ENCODE measurements at places on chromosomes 11 and 22.
A peak's percentile ranks its signal among the peaks of the same experiment; 100 is the strongest.

- DNase-seq = no peak
These were observed 539 bp downstream of the USH1C start for GRCh38 chr11:17543574-17544180.

- no peak for DNase-seq
These were observed 6.5 kb upstream of the CRYBB3 start for GRCh38 chr22:25193130-25193529.

DNA sequence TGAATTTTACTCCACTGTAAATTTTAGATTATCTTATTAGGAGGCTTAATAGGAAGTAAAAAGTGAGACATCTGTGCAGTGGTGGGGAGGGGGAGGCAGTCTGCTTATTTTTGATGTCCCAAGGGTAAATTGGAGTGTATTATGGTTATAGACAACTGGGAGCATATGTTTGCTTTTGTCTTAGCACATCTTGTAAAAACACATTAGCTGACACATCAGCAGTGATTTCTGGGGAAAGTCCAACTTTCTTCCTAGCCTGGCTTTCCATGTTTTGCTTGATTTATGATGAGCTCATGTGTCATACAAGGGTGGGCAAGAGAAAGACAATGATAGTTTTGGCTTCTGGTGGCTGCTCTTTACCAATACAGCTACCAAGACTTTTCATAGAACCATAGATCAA is 4.0 kb downstream of the ANO3 start:
- DNase-seq = peak; percentile 44

- peak; percentile 52 for DNase-seq
These were observed 51.7 kb upstream of the PRODH start for GRCh38 chr22:18987765-18988164.

DNA sequence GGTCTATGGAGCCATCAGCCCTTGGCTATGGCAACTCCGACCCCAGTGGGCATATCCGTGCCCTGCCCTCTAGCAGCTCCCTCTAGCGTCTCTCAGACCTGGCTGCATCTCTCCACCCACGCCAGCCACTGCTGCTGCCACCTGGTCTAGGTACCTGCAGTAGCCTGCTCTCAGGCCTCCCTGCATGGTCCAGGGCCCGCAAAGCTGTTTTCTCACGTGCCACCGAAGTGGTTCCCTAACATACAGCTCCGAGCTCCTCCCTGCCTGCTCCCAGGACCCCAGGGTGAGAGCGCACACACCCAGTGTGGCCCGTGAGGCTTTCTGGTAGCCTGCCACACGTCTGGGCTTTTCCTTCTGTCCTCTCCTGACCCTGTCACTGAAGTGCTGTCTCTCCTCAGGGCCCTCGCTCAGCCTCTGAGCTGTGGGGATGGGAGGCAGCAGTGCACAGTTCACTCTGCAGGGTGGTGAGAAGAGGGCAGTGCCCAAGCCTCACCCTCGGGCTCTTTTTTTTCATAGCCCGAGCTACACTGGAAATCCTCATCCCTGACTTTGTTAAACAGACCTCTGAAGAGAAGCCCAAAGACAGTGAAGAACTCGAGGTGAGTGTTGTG is 14.3 kb downstream of the DGCR8 start:
- DNase-seq = no peak

DNA sequence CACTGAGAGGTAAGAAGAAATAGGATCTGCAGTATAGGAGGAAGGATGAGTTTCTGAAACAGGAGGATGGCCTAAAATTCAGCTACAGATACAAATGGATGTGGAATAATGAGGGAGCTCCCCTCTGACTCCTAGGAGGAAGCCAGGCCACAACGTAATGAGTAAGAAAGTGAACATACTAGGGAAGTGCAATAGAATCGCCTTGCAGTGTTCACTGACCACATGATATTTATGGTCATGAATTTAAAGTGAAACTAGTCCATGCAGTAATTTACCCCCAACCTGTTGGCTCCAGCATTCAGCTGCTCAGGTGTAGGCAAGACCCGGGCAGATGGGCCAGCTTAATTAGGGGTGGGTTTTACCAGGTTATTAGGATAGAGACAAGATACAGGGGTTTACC is 101.7 kb downstream of the DEUP1 start:
- DNase-seq = no peak

DNA sequence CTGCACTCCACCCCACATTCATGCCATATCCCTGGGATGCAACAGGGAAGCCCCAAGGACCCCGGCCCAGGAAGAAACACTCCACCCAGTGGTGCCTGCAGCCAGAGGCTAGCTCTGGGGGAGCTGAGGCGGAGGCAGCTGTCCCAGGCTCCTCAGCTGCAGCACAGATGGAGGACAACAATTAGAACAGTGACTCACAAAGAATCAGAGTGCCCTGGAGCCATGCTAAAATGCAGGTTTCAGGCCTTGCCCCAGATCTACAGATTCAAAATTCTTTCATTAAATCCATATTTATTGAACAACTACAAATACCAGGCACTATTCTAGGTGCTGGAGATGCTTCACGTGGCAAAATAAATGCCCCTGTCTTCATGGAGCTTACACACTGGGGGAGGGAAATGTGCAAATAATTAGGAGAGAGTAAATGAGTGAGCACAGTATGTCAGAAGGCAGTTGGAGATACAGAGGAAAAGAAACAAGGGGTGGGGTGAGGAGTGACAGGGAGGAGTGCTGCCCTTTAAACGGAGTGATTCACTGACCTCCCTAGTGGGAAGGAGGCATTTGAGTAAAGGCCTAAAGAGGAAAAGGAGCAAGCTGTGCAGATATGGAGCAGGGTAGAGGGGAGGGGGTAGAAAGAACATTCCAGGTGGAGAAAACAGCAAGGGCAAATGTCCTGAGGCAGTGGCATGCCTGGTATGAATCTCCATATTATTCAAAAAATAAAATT is 73.3 kb upstream of the CSNK2A3 start:
- no peak for DNase-seq

GRCh38 chr11:36408498-36409136 is 101.5 kb downstream of the TRAF6 start:
- DNase-seq = no peak

GRCh38 chr11:122672892-122673291 is 17.4 kb downstream of the UBASH3B start:
- DNase-seq = no peak

GRCh38 chr11:59598961-59599360 is 16.6 kb downstream of the OSBP start:
- no peak for DNase-seq

DNA sequence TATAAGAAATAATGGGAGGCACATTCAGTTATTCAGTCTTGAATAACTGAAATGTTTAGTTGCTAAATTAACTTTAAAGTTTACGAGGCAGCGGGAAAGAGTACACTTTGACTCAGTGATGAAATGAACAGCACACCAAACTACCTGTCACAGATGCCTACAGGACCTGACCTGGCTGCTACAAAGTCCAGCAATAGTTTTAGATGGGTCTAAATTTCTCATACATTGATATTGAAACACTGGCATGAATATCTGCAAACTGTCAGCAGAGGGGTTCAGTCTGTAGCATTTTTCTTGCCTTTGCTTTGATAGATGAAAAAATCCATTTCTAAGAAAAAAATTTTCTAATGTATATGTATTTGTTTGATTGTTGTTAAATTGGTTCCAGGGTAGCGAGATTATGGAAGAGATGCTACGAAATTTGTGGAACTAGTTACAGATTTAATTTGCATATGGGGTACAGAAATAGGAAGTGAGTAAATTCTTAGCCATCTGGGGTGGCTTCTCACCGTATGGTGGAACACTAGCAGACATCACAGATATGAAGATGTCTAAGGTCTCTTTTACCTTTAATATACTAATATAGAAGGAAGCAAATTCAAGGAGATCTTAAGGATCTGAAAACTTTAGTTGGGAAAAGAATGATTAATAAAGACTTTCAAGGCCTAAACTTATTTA is 20.8 kb upstream of the GAB2 start:
- DNase-seq = no peak

- no peak for DNase-seq
These were observed 11.5 kb downstream of the CTTN start for GRCh38 chr11:70409871-70410270.

- no peak for DNase-seq
These were observed 87.6 kb upstream of the APOA1 start for GRCh38 chr11:116925050-116925449.

DNA sequence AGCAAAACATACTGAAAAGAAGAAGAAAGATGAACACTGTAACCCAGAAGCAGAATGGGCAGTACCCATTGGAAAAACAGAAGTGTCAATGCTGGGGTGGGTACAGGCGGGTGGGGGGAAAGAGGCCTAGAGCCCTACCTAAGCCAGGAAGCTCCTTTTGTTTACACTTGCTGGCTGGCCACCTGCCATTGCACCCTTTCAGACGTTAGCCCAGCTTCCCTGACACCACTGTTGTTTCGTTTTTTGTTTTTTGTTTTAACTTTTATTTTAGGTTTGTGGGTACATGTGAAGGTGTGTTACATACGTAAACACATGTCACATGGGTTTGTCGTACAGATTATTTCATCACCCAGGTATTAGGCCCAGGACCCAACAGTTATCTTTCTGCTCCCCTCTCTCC is 55.4 kb downstream of the PLEKHA7 start:
- no peak for DNase-seq

- DNase-seq = no peak
These were observed 6.9 kb upstream of the RAD9A start for GRCh38 chr11:67384851-67385366.

GRCh38 chr11:28674433-28675103 is 566.4 kb downstream of the METTL15 start:
- DNase-seq = peak; percentile 28
